IPS DF 19.7 (cell line): ENCODE measurements at places on chromosomes 16 and 17.

GRCh38 chr16:50696575-50697420, 3.4 kb downstream of the NOD2 start:
- DNase-seq, result no peak

DNA sequence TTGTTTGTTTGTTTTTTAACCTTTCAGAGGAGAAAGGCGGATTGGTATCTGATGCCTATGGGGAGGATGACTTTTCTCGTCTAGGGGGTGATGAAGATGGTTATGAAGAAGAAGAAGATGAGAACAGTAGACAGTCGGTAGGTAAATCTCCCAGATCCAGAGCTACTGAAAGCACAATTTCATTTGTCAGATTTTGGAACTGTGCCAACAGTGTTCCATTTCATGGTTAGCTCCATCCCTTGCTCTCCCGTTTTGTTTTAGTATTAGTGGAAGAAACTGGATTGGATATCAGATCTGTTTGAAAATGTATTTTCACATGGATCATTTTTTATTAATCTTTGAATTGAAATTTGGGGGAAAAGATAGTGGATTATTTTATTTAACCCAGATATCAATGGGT, 1.4 kb downstream of the SAP30BP start:
- no peak for DNase-seq

GRCh38 chr17:54968262-54968987, at the start of the genes COX11 and STXBP4:
Gene COX11 (minus strand): TSS chr17:54968654. CDS start chr17:54968646, 8 bp downstream.
Gene STXBP4 (plus strand): TSS chr17:54968765. CDS start chr17:54986220, 17,455 bp downstream.
- DNase-seq, result peak; percentile 75

GRCh38 chr17:81898885-81899284, 3.2 kb upstream of the NPB start:
- DNase-seq, result no peak

DNA sequence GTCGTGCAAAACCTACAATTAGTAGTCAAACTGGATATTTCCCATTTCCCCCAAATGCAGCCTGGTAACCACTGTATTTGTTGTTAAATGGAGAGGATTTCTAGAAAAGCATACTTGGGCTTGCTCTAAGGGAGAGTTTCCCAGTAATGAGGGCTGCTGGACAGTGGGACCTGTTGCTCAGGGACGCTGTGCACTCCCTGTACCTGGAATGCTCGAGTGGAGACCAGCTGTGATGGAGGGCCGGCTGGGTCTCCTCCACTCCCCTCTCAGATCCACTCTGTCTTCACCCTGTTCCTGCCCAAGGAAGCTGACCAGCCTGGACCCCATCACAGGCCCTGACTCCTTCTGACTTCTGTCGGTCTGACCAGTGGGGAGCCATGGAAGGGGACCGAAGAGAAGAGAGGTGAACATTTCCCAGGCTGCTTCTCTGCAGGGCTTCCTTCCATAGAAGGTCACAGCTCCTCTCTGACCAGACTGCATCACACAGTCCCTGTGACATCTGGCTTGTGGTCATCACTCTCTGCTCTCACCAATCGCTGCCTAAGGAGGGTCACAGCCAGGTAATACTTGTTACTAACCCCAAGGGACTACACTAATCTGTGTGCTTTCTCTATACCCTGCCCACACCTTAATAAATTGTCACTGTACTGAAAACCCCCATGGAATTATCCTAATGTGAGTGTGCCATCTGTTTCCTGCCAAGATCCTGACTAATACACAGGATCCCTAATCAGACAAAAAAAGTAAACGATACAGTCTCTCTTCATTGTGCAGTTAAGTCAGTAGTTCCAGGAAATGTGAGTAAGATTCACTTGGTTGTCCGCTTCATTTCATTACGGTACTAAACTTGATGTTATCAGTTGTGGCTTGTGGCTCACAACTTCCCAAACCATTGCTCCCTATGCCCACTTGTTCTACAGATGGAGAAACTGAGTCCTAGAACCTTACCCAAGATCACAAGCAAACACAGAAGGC, 102.4 kb downstream of the CCT6B start:
- DNase-seq, result no peak

DNA sequence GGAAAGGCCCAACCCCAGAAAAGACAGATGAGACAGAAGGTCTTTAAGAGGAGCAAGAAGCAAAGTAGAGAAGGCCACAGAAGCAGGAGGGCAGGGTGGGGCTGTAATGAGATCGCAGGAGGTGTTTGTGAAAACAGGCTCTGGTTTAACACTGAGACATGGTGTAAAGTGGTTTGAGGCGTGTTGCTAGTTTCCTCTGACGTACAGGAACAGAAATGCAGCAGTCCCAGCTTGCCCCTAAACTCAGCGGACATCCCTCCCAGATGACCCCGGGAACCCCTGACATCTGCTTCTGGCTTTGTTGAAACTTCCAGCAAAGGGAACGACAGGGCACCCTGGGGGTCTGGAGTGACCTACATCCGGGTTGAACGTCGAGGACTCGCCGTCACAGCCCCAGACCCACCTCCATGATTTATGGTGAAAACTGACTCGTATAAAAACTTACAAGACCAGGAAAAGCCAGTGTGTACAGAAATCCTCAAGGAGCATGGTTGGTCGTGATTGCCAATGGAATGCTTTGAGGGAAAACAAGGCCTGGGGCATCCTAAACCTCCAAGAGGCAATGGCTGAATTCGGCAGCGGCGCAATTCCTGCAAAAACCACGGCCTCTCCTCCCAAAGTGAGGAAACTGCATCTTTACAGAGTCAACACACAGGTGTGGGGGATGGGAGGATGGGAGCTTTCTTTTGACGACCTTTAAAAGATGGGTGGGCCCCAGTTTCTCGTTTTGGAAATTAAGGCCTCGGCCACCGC, 25.8 kb downstream of the LITAF start:
- no peak for DNase-seq

- DNase-seq, result no peak
Observed at GRCh38 chr17:57328109-57328882, 72.0 kb downstream of the MSI2 start.

GRCh38 chr17:33199571-33200510, 93.3 kb downstream of the ASIC2 start:
- DNase-seq, result no peak

GRCh38 chr17:12789481-12790248, at the start of gene ARHGAP44:
Gene ARHGAP44 (plus strand): TSS chr17:12789498. CDS start chr17:12789839, 341 bp downstream.
- DNase-seq, result no peak

GRCh38 chr16:2420035-2420434, 9.2 kb upstream of the CCNF start:
- DNase-seq, result no peak

GRCh38 chr16:23650674-23651416, 9.6 kb downstream of the DCTN5 start:
- DNase-seq, result no peak

GRCh38 chr16:87416826-87417527, 24.8 kb downstream of the MAP1LC3B start:
- DNase-seq, result no peak

- no peak for DNase-seq
Observed at GRCh38 chr17:34245351-34245905, 9.7 kb upstream of the CCL2 start.

GRCh38 chr17:51052235-51052634, 68.4 kb downstream of the SPAG9 start:
- no peak for DNase-seq

- DNase-seq, result no peak
Observed at GRCh38 chr16:51535591-51535990, 384.5 kb upstream of the SALL1 start.
